ENCODE measurements at places on chromosomes 7 and 10.

DNA sequence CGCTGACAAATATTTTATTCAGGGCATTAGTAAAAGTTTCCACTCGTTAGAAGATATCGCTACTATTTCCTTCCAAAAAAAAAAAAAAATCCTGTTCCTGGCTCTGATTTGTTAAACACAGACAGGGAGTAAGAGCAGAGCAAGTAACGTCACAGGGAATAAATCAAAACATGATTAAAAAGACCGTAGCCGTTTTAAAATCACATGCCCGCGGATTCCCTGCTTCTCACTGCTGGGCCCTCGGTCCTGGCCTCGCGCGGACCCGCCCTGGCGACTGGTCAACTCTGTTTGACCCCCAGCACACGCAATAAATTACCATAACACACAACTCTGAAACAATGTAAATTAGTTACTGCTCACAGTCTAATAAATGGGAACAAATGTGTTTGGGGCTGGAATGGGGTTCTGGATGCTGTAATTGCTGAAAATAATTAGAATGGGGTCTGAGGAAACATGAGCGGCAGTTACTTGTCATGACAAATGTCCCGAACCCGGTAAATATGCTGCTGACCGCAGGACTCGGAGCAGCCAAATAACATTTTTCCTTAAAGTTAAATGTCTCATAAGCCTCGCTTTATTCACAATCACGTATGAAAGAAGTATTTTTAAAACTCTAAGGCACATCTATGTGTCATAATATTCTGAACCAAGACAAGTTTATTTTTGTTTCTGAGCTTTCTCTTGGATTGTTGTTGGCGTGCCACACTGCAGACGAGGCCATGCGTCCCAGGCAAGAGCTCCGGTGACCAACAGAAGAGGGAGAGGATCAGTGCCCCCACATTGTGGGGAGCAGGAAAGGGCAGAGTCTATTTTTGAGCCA, 17.9 kb downstream of the EBF3 start:
- no peak for DNase-seq

- DNase-seq, result no peak
Observed at GRCh38 chr10:85612378-85612775, 754.2 kb downstream of the GRID1 start.

DNA sequence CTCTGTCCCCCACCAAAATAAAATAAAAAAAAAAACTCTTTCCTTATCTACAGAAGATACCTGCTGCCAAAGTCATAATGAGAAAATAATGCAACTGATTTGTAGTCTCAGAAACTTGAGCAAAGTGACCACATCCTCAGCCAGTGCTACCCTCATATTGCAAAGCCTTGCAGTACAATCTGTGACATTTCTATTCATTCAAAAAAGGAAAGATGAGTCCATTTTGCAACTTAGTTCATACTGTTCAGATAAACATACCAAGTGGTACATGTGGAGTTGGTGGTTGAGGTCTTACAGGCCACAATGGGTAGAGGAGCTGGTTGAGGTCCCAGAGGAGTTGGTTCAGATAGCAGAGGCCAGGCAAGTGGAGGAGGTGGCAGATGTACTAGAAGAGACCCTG, 6.5 kb upstream of the EIF5AL1 start:
- DNase-seq, result no peak

DNA sequence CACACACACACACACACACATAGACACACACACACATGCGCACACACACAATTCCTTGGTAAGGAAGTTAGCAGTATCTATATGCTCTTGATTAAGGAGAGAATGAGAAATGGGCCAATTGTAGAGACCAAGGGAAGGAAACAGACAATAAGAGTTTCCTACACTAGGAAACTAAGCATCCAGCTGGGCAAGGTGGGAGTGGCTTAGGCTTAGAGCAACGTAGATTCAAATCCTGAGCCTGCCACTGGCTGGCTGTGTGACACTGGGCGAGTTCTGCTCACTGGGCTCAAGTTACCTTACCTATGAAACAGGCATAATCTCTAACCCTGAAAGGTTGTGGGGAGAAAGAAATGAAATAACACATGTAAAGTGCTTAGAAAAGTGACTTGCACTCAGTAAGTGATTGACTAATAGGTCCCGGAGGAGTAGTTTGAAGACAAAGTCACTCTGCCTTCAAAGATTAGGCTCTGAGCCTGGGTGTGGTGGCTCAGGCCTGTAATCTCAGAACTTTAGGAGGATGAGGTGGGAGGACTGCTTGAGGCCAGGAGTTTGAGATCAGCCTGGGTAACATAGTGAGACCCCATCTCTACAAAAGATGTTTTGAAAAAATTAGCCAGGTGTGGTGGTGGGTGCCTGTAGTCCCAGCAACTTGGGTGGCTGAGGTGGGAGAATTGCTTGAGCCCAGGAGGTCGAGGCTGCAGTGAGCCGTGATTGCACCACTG, 701.4 kb downstream of the PARD3 start:
- no peak for DNase-seq

GRCh38 chr7:21414795-21415393, 13.0 kb upstream of the SP4 start:
- no peak for DNase-seq

GRCh38 chr10:31822150-31822549, 106.5 kb downstream of the ARHGAP12 start:
- DNase-seq, result no peak

- no peak for DNase-seq
Observed at GRCh38 chr7:36971515-36972139, 247.3 kb upstream of the AOAH start.

DNA sequence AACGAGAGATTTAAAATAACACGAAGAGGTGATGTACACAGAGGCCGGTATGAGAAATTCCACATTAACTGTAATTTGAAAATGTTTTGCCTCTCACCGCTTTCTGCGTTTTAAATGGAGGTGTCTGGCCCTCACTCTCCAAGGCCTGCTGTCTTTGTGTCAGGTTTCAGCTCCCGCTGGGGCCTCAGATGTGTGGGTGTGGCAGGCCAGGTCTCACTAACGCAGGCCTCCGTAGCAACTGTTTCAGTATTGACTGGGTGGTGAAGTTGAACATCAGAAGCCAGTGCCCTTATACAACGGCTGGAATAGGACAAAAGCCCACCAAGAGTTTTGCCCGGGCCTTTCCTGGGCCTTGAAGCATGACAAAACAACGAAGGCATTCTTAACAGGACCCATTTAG, 303.1 kb downstream of the ADARB2 start:
- no peak for DNase-seq

- peak; percentile 40 for DNase-seq
Observed at GRCh38 chr10:78215645-78216044, 182.0 kb downstream of the RPS24 start.

- no peak for DNase-seq
Observed at GRCh38 chr10:1089017-1089689, 33.0 kb downstream of the WDR37 start.

DNA sequence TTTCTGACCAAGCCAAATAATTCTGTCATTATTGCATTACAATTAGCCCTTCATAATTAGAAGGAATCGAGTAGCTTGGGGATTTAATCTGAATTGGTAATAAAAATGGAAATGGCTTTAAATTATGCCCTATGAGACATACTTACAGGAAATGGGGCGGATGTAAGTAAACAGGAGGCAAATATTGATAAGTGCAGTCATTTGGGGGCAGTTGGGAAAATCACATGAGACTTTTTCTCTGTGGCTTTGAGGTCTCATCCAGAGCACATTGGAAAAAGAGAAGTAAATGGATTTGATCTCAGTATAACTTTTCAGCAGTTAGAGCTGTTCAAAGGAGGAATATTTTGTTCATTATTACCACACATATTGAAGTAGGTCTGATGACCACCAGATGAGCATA, 307.8 kb upstream of the POM121L12 start:
- DNase-seq, result no peak

DNA sequence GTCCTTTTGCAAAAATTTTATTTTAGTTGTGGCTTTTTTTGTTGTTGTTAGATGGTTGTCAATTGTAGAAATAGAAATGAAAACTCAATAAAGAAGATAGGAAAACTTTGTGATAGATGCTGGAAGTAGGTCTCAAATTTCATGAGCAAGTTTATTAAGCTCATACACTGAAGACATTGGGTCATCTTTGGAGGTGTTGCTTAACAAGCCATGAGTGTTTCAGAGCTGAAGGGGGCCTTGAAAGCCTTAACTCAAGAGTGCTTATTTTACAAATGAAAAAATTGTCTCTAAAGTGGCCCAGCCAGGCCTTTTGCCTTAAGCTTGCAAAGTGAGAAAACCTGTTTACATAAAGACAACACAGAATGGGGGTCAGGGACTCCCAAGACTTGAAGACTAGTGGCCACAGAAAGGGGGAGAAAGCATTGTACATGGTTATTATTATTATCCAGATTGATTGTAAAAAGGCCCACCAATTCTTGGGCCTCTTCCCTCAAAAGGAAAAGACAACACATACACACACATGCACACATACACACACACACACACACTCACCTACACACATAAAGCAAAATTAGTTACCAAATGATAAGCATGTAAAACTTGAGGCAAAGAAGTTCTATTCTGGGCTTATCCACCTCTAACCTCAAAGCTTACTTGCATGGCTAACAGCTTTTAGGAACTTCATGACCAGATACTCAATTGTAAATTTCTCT, 49.7 kb upstream of the GLCCI1 start:
- DNase-seq, result no peak

DNA sequence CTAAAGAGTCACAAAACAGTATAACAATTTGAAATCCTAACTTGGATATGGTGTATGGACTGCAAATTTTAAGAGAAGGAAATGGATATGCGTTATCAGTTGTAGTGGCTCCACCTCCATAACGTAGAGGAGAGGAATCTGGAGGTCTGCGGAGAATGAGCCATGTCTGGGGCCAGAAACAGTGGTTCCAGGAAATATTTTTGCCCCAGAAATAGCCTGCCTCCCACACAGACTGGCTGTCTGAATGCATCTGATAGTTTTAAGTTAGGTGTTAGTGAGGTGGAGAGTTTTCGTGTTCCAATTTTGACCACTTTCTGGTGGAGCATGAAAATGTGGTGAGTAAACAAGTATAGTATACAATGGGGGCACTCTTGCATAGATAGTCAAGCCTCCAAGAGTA, 1.6 kb downstream of the PHTF2 start:
- no peak for DNase-seq

DNA sequence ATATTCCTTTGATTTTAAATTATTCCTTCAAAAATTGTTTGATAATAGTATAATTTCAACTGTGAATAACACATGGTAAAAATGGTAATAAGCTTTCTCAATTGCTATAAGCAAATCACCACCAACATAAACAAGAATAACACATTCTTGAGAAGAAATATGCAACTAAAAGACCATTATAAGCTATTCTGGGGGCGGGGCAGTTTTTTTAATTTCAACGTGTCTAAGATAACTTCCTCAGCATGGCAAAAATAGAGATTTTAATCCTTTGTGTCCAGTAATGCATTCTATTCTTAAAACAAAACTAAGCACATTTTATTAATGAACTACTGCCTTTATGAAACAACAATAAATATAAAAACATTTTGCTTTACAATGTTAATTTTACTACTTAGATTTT, 1.5 kb downstream of the DNAJC12 start:
- no peak for DNase-seq

DNA sequence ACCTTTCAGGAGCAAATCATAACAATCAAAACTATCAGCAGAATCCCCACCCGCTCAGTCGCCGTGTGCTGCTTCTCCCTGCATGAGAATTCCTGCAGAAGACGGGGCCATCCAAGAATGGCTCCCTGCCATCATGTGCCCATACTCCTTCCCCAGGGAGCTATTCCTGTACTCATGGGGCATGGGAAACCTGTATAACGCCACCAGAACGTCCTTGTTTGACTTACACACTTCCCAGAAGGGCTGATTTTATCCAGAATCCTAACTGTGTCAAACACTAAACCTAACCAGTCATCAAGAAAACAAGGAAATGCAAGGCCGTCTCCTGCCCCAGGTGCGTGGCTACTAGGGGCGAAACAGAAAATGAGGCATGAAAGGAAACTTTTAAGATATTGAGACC, 16.0 kb downstream of the DIP2C start:
- DNase-seq, result no peak

All from BJ (cell line).